Brain microvascular endothelial cell (primary cell): ENCODE measurements at places on chromosomes 11 and 22.

- DNase-seq: no peak
These were observed 197.1 kb upstream of the ARHGAP20 start for GRCh38 chr11:110909336-110909735.

- no peak for DNase-seq
These were observed 4.7 kb downstream of the ACY3 start for GRCh38 chr11:67645521-67646461.

DNA sequence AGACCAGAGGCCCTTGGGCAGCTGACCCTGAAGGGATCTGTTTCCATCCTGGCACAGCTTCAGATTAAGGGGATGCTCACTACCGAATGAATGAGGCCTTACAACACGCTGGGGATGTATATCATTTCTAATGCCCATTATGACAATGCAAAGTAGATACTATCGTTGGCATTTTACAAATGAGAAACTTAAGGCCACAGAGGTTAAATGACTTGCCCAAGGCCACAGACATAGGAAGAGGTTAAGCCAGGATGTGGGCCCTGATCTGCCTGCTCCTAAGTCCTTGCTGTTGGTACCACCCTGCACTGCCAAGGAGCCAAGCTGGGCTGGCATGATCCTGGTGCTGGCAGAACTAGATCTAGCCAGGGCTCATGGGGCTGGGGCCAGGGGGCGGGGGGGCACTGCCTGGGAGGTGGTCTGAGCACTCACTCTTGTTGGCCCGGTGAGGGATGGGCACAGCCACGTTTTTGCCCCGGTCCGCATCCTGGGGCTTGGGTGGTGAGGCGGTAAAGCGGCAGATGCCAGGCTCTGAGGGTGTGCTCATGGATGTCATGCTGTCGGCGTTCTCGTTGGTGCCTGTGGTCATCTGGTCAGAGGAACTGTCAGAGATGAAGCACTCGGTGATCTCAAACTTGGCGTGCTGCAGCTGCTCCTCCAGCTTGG is 102.8 kb downstream of the CEP164 start:
- no peak for DNase-seq

DNA sequence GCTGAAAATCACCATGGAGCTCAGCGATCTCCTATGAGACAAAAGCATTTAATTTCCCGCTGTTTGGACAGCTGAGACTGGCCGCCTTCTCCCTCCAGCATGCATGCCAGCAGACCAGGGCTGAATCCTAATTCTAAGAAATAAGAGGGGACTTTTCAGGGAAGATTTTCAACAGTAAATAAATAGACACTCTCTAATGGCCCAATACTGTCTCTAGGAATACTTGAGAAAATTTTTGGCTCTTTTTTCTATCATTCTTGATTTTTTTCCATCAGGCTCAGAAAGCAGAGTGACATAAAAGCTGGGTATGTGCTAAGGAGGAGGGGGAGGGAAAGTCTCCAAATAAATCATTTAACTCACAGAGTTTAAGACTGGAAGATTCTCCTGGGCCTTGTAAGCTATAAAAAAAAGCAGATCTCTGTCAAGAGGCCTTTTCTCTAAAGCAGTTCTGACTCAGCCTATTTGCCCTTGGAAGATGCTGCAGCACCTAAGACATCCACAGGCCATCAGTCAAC is 17.6 kb upstream of the SPON1 start:
- no peak for DNase-seq

DNA sequence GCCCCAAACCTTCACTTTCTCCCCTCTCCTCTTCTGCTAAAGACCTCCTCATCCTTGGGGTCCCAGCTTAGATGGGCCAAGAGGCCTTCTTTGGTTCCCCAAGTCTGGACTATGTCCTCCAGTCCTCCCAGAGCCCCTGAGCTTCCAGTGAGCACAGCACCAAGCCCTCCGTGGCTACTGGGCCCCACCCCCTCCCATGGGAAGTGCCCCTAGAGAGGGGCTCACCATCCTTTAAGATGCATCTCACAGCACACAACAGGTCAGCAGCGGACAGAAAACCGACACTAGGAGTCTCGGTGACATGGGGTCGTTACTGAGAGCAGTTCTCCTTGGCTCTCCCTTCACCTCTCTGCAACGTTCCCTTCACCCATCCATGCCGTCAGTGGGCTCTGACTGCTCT is 2.7 kb downstream of the LRRC32 start:
- DNase-seq: no peak

DNA sequence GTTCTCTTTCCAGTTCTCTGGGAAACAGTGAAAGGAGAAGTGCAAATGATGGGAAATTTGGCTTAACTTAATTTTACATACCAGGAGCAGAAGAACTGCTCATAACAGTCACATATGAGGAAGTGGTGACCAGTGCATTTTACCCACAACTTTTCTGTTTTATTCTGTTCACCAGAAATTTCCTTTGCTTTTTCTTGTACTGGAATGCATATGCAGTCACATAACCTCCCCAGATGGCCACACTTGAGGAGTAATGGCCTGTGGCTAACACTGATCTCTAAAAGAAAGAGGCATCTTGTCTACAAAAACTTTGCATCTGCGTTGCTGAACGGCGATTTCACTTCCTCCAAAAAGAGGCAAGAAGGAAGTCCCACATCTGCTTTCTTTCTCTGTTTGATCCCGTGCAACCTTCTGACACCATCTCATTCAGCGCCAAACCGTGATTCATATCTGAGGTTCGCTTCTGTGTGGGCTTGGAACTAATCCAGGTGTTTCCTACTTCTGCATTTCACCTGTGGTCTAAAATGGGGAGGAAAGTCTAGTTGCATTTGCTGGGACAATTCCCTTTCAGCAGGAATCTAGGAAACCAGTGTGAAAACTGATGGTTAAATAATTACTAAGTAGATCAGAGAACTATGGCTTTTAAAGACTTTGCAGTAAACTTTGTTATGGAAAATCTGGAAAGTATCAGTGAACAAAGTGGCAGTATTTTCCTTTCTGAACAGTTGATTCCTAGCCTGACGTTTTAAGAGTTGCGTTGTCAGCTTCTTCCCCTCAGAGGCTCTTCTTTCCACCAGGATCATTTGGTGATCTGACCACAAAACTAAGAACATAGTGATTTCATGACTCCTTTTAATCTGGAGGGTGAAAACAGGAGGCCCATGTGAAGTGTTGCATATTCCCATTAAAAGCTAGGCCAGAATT is 4.2 kb upstream of the MPEG1 start:
- DNase-seq: no peak

GRCh38 chr11:77778549-77778948 is 42.0 kb downstream of the RSF1 start:
- no peak for DNase-seq

- no peak for DNase-seq
These were observed 109.5 kb downstream of the TEAD1 start for GRCh38 chr11:12783765-12784164.

DNA sequence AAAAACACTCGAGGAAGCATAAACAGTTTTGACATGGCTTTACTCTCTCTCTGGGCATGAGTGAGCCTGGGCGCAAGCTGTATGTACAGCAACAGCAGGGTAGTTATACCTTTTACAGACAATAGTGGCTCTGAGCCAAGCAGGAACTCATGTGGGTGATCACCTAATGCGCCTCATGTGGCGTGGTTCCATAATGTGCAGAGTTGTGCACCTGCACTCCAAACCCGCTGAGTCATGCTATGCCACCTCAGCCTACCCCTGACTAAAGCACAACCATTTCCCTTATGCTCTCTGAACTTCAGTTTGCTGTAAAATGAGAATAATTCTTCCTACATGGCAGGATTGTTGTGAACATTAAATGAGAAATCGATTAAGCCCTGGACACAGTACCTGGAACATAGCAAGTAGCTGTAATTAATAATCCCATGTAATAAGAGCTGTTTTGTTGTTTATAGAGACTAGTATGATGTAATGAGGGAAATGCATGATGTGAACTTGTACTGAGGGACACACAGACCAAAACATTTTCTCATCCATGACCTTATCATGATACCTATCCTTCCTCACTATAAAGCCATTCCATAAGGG is 71.6 kb downstream of the CCDC34 start:
- DNase-seq: no peak

DNA sequence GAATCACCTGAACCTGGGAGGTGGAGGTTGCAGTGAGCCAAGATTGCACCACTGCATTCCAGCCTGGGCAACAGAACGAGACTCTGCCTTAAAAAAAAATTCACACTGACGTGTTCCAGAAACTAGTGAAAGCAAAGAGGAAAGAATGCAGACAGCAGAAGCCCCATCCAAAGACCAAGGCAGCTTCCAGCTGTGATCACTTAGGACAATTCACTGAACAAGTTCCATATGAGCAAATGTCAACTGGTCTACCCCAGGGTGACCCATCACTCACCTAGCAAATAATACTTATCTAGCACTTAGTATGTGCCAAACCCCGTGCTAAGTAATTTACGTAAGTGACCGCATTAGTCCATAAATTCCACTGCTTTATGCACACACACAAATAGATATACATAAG is 138.9 kb downstream of the LARGE1 start:
- peak; percentile 9 for DNase-seq

DNA sequence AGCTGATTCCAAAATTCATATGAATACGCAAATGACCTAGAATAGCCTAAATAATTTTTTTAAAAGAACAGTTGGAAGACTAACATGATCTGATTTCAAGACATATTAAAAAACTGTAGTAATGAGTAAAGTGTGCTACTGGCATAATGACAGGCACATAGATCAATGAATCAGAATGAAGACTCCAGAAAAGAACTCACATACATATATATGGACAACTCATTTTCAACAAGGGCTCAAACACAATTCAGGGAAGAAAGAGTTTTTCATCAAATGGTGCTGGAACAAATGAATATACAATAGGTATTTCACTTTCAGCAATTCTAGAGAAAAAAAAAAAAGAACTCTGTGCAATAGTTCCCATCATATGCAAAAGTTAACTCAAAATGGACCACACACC is 33.7 kb downstream of the BTBD10 start:
- no peak for DNase-seq

GRCh38 chr11:67002297-67002913 is 20.5 kb upstream of the SYT12 start:
- DNase-seq: no peak

GRCh38 chr11:64356498-64357411 is 2.2 kb upstream of the RPS6KA4 start:
- DNase-seq: no peak

DNA sequence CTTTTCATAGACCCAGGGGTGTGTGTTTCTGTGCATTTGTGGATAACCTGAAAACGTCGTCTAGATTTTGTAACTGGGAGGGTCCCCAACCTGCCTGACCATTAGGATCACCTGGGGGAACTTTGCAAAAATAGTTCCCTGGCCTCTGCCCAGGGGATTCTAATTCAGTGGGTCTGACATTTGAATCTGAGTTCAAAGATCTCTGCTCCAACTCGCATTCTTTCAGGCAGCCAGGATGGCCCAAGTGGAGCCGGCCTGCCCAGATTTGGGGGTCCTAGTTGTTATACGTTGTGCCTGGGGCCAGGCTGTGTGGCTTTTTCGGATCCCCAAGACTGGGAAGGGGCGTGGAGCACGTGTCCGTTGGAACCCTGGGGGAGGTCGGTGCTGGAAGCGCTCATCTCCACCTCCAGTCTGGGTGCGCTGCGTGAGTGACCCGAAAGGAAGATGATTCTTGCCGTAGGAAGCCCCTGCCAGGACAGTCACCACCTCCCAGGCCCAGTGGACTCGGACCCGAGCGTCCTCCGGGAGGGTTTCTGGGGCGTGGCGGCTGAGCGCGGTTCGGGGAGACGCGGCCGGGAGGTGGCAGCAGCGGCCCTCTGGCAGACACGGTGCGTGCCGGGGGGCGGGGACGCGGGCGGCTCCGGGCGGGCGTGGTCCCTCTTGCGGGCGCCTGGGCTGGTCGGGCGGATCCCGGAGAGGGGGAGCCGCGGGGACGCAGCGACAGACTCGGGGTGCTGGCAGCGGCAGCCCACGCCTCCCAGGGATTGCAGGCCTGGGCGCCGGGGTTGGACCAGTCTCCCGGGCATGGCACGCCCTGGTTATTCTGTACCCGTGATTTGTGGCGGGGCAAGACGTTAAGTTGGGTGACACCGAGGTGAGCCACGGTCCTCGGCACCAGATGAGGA is 29.2 kb upstream of the PLET1 start:
- DNase-seq: peak; percentile 28
